ENCODE measurements at places on chromosomes 13 and 19.

DNA sequence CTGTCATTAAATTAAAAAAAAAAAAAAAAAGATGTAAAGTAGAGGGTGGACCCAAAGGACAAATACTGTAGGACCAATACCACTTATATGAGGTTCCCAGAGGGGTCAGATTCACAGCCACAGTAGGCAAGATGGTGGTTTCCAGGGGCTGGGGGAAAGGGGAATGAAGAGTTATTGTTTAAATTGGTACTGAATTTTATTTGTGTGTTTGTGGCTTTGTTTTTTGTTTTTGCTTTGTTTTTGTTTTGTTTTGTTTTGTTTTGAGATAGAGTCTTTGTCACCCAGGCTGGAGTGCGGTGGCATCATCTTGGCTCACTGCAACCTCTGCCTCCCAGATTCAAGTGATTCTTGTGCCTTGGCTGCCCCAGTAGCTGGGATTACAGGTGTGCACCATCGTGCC is 17.9 kb upstream of the LSM14A start:
- DNase-seq, result no peak

GRCh38 chr19:45498411-45499195 is at the start of gene PPM1N:
Gene PPM1N, plus strand, starts transcription at chr19:45498443. Its CDS starts 30 bp downstream, at chr19:45498473.
- peak; percentile 35 for DNase-seq

DNA sequence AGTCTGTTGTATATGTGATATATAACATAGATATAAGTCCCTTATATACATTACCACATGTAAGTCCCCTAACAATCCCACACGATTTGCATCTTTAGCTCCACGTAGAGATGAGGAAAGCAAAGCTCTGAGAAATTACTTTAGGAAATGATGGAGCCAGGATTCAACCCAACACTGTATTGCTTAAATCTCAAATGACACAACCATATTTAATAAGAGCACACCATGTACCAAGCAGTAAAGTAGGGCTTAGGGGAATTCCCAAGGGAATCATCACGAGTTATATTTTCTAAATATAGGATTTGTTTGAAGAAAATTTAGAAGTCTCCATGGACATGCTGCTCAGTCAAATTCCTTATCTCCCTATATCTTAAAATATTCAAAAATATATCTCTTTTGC is 61.3 kb upstream of the POMP start:
- DNase-seq, result no peak

DNA sequence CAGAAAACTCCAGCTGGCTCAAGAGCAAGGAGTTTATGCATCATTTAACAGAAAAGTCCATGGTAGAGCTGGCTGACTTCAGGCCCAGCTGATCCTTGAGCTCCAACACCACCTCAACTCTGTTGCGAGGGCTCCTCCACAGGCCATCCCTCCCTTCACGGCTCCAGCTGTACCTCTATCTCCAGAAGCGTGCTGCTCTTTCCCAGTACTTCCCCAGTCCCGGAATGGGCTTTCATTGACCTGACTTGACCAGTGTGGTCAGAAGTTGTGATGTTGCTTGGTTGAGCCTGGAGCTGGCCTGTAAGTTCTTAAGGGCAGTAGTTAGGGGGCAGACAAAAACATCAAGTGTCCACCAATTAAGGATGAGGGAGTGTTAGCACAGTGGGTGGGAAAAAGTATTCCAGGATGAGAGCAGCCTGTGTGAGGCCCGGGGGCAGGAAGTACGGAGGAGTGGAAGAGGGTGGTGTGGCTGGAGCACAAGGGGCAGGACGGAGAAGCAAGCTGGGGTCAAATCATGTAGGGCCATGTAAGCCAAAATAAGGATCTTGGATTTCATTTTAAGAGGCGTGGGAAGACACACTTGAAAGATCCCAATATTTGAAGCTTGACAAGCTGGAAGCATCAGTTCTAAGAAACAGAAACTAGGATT is 24.0 kb downstream of the SKA3 start:
- DNase-seq, result no peak

- peak; percentile 21 for DNase-seq
These were observed 2.0 kb downstream of the ZBTB7A start for GRCh38 chr19:4064496-4065260.

DNA sequence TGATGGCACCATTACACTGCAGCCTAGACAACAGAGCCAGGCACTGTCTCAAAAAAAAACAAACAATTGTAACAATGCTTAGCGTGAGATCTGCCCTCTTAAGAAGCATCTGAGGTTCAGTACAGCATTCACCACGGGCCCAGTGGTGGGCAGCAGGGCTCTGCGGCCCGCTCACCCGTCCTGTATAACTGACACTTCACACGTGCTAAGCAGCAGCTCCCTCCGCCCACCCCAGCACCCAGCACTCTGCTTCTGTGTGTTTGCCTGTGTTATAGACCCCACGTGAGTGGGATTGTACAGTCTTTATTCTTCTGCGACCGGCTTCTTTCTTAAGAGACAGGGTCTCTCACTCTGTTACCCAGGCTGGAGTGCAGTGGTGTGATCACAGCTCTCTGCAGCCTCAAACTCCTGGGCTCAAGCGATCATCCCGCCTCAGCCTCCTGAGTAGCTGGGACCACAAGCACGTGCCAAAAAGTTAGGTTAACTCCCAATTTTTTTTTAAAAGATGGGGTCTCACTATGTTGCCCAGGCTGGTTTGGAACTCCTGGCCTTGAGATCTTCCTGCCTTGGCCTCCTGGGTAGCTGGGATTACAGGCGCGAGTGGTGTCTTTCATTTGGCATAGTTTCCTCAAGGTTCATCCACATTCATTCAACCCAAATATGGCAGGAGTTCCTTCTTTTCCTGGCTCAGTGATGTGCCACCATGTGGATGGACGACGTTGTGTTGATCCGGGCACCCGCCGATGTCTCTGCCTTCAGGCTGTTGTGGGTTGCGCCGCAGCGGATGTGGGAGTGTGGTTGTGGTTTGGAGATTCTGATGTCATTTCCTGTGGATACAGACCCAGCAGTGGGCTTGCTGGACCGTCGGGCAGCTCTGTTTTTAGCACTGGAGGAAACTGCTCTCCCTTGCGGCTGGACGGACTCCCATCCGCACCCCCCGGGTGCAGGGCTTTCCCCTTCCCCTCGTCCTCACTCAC is 170.0 kb downstream of the KDM4B start:
- DNase-seq, result peak; percentile 61

DNA sequence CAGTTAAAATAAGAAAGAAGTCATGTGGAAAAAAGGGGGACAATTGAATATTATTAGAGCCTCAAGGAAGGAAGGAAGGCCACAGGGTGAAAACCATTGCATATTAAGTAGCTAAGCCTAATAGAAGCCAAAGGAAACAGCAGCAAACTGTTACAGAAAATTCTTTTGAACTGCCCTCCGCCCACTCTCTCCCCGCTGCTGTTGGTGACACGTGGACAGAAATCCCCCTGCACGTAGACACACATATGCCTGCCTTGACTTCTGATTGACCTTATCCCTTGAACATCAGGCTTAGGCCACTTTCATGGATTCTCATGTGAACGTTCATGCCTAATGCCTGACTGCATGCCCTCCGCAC is 229.1 kb downstream of the KCNRG start:
- DNase-seq, result no peak

DNA sequence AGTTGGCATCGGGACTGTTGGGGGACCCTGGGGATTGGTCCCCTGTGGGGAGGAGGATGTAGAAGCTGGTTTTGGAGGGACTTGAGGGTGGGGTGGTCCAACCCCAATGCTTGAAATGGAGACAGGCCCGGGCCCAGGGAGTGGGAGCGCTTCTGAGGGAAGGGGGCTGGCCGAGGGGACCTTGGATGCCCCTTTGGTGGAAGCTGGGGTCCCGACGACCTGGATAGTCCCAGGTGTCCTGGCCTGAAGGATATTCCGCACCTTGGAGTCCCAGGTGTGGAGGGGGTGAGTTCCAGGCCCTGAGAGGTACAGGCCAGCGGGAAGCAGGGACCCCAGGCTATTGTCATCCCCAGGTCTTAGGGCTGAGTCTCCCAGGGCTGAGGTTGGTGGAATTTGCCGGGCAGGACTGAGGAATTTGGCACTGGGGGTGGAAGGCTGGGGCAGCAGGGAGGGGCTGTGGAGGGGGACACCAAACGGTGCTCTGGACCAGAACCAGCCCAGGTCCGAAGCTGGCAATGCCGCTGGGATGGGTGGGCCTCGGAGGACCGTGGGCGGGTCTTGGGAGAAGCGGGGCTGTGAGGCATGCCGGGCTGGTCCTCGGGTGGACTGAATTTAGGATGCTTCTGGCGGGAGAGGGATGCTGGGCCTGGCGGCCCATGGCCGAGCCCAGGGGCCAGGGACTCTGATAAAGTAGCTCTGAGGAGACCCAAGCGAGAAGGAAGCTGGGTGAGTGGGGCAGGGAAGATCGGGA is 1.8 kb downstream of the HDGFL2 start:
- no peak for DNase-seq

GRCh38 chr19:23531231-23531790 is 136.0 kb upstream of the ZNF91 start:
- DNase-seq, result no peak

GRCh38 chr13:42649141-42649540 is 75.2 kb downstream of the TNFSF11 start:
- no peak for DNase-seq

GRCh38 chr13:78977311-78977710 is 318.4 kb upstream of the OBI1 start:
- DNase-seq, result no peak

DNA sequence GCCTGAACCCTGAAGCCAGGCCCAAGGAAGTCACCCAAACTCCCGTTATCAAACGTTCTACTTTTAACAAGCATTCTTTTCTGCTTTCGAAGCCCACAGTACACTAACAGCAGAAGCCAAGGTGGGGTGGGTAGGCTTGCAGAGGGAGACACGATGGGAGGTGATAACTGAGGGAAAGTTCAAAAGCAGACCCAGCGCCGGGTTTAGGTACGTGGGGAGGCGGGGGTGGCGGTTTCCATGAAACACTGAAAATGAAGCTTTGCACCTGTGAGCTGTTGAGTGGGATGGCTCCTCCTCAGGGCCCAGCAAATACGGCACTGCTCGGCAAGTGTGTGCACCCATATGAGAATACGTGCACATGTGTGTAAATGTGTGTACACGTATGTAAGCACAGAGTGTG is 49.8 kb downstream of the KLF2 start:
- DNase-seq, result no peak

DNA sequence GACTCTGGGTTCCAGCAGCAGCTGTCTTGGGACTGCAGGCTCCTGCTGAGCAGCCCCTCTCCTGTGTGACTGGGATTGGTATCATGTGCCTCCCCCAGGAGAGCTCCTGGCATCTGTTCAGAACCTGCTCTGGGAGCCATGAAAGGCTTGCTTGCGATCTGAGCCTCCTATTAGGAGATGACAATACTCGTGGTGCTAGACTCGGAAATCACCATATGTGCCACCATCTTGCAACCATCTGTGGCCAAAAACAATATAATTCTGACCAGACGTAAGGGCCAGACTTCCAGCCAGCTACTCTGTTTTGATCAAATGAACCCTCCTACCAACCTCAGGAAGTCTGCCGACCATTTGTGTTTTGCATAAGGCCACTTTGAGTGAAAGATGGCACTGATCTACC is 484.7 kb downstream of the IRS2 start:
- no peak for DNase-seq

DNA sequence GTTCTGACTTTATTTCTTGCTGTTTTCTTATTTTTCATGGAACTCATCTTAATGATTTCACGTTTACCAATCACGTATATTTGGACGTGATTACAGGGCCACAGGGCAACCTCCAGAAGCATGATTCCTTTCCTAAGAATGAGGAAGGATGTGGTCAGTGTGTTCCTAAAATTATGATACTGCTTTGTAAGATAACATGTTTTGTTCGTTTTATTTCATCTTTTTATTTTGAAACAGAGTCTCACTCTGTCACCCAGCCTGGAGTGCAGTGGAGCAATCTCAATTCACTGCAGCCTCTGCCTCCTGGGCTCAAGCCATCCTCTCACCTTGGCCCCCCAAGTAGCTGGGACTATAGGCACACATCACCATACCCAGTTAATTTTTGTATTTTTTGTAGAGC is 24.8 kb upstream of the LAIR1 start:
- DNase-seq, result no peak

DNA sequence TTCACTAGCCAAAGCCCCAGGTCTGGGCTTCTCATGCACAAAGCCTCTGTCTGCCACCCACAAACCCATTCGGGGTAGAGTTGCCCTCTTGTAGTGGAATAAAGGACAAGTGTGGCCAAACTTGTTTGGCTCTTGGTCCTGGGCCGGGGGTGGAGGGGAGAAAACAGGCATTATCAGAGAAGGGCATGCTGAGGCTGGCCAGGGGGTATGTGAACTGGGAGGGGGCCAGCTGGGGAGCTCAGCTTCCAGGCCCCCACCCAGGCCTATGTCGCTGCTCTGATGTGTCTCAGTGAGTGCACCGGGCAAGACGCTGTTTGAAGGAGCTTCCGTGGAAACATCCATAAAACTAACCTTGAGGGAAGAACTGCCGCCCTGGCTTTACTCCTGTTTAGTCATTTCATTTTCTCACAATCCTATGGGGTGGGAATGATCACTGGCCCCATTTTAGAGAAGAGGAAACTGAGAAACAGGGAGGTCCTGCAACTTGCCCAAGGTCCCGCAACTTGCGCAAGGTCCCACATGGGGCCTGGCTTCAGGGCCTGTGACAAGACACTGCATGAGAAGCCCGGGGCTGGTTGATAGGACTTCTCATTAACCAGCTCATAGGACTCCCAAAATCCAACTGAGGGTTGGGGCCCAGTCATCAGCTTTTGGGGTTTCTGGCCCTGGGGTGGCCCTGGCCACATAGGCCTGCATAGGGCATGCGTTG is 30.8 kb downstream of the CCNE1 start:
- no peak for DNase-seq

- DNase-seq, result no peak
These were observed 615.1 kb downstream of the EFNB2 start for GRCh38 chr13:105920370-105920769.

GRCh38 chr13:106350208-106350607 is 185.3 kb downstream of the EFNB2 start:
- no peak for DNase-seq

DNA sequence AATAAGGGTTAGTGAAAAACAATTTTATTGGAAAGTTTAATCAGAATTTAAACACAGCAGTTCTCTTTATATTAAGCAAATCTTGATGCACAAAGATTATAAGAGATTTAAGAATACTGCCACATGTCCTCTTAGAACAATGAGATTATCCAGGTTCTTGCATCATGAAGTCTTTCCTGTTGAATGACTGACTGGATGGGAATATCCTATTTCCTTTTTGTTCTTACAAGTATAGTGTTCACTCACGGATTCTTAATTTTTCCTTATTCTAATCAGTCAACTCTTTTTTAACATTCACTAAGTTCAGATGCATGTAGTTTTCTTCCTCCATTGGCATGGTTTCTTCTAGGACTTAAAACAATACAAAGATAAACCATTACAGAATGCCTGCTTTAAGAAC is 10.1 kb downstream of the URI1 start:
- DNase-seq, result no peak

- DNase-seq, result no peak
These were observed 25.2 kb upstream of the FNDC3A start for GRCh38 chr13:48950501-48950875.

- no peak for DNase-seq
These were observed 12.0 kb downstream of the ELF1 start for GRCh38 chr13:41006978-41007743.

Measured in stimulated activated CD8-positive, alpha-beta memory T cell treated with anti-CD3 and anti-CD28 coated beads, Interleukin-7, amount 100 ng/mL, for 1 hour (primary cell).